RKO (cell line): ENCODE measurements at places on chromosomes 13 and 19.

- DNase-seq, result no peak
Observed at GRCh38 chr13:100347968-100348367, 240.6 kb downstream of the GGACT start.

DNA sequence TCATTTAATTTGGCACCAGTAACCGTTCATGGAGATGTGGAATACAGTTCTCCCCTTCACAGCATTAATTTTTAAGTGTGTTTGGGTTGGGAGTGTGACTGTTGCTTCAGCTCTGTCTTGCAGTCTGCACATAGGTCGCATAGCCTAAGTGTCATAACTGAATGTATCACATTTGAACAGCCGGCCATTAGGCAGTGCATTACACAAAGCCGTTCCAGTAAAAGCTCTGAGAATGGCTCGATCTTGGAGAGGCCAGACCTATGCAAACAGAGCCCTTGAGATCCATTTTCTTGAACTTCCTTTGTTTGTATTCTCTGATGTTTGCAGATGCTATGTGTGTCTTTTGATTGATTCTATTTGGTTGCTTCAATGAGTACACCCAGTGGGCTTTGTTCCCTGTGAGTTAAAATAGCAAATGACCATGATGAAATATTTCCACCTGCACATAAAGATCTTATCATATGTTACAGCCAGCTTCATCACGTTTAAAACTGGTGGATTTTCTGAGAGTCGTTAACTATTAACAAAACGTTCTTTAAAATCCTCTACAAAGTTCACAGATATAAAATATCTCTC, 1104.9 kb upstream of the SLC10A2 start:
- DNase-seq, result no peak

- no peak for DNase-seq
Observed at GRCh38 chr19:49880162-49880869, 2.8 kb downstream of the TBC1D17 start.

GRCh38 chr13:75825161-75825560, 189.0 kb downstream of the LMO7 start:
- DNase-seq, result no peak

- no peak for DNase-seq
Observed at GRCh38 chr13:91359631-91360030, 12.1 kb downstream of the MIR17HG start.

GRCh38 chr13:73464758-73465616, 406.2 kb downstream of the KLF5 start:
- DNase-seq, result no peak

GRCh38 chr13:42753697-42754096, 27.7 kb upstream of the FAM216B start:
- no peak for DNase-seq

- no peak for DNase-seq
Observed at GRCh38 chr13:109906976-109907375, 120.6 kb upstream of the IRS2 start.

DNA sequence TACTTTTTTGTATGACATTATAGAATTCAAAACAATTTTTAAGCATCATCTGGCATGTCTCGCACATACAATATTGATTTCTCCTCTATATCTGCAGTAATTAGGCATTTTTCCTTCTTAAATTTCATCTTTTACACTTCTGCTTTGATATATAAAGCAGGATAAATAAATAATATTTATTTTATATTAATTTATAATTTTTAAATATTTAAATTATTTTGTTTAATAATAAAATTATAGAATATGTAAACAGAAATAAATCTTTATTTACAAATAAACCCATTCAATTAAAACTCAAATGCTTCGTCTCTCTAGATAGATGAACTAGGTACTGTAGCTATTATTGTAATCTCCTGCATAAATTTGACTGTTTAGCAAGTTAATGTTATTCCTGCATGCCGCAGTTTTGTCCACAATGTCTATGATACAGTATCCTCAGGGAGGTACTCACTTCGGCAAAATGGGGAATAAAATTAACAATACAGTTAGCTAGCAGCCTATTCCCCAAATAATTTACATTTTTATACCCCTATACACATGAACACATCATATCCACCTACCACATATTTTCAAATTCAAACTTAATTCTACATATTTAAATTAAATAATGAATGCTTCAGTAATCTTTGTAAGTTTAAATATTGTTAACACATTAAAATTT, 473.6 kb upstream of the SLC10A2 start:
- no peak for DNase-seq
